NCI-H2081 treated with DMSO at 0.1 percent for 48 hours (cell line): ENCODE measurements at places on chromosomes 6 and 20.

DNA sequence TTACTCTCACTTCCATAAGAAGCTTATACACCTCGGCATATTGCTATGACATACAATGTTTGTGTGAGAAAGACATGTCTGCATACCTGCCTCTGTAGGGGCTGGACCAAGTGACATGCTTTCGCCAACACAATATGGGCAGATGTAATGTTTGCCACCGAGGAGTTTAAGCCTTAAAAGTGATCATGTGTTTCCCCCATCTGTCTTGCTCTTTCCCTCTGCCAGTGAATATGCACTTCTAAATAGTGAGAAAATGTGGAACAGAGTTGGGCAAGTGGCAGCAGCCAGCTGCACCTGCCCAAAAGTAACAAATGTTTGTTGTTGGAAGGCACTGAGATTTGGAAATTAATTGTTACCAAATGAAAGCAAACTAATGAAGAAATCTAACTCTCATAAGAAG lies 274.8 kb upstream of the BTBD3 start:
- DNase-seq = no peak

GRCh38 chr6:66970373-66970772 lies 1263.3 kb upstream of the EYS start:
- no peak for DNase-seq

DNA sequence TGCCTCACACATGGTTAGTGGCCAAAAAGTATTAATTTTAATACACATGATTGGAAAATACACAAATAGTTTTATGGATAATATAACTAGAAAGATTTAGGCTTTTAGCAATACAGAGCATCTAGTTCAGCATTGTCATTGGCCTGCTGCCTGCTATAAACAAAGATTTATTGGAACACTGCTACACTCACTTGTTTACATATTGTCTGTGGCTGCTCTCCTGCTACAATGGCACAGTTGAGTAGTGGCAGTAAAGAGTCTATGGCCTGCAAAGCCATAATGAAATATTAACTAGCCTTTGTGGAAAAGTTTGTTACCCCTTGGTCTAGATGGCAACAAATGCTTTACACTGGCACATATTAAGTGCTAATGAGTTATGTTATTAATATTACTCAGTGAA lies 37.8 kb downstream of the ZNF451 start:
- no peak for DNase-seq

DNA sequence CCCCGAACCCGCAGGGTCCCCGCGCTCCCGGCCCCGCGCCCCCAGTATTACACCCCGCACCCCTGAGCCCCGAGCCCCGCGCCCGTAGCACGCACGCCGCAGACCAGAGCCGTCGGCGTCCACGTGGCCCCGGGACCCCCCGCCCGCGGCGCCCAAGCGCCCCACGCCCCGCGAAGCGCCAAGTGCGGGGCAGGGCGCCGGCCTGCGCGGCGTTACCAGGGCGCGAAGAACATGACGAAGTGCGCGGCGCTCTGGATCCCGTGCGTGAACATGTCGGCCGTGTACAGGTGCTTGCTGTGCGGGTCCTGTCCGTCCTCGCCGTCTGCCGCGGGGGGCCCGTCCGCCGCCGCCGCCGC lies 312 bp downstream of the TXNDC5 start:
- no peak for DNase-seq

- no peak for DNase-seq
These were observed 23.5 kb downstream of the MDGA1 start for GRCh38 chr6:37674161-37674560.

DNA sequence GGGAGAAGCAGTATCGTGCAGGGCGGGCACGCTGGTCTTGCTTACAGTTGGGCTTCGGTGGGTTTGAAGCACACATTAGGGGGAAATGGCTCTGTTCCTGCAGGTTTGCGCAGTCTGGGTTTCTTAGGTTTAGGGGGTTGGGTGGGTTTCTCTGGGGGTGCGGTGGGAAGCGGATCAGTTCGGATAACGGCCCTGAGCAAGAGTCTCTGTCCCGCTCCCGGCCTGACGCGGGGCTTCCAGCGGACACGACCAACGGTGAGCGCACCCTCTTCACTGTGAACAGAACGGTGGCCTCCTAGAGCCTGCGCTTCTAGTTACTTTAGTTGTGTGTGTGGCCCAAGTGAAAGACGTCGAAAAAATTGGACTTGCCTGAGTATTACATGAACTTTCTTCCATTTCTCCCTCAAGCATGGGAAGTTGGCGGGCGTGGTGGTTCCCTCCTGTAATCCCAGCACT lies 635 bp upstream of the ELOVL2 start:
- no peak for DNase-seq

DNA sequence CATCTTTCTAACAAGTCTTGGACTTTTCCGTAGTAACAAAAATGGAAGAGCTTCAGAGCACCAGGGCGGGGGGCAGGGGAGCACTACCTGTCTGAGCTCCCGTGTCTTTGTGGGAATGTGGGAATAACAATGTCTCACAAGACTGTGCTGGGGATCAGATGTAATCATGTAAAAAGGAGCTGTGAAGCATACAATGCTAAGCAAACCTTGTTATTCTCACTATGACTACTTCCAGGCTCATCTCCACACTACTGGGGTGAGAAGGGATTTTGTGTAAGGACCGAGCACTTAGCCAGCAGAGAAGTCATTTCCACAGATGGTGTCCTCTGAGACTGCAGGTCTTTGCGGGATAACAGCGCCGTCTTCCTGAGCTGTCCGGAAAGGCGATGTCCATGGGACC lies 27.1 kb downstream of the PRR18 start:
- DNase-seq = no peak

GRCh38 chr20:34437330-34437986 lies 74.4 kb downstream of the ITCH start:
- no peak for DNase-seq

DNA sequence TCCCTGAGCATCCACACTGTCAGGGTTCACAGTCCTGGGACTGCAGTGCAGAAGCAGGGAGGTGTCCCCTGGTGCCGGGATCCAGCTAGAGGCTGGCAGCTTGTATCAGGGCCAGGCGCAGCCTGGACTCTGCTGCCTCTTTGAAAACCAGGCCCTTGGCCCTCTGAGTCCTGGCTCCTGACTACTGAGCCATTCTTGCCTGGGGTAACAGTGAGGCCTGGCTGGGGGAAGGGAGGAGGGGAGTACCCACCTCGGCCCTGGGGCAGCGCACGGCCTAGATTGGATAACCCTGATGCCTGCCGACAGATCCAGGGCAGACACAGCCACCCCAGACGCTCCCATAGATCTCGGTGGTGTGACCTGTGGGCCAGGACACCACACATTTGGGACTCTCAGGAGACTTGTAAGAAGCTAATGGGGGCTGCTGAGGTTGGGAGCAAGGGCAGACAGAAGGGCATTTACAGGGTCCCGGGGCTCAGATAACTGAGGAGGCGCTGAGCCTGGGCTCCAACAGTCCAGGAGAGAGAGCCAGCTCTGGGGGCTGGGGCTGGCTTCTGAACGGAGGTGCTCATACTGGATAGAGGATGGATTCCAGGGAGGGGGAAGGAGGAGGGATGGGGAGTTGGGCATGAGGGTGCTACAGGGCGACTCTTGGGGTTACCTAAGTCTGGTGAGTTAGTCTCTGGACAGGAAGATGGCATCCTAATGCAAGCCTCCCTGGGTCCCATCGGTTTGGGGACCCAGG lies 30.5 kb downstream of the SPDEF start:
- DNase-seq = no peak

DNA sequence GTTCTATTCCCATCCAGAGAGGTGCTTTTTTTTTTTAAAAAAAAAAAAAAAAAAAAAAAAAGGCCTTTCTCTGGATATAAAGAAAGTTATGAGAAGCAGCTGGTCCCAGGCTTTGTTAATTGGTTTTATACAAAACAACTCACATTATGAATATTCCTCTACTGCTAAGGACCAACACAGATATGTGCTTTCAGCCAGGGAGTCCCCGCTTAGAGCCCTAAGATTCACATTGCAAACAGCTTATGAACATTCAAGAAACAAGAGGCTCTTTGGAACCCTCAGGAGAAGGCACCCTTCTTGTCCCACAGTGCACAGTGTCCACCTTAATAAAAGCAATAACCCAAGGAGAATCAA lies 53.5 kb upstream of the GPR31 start:
- no peak for DNase-seq

DNA sequence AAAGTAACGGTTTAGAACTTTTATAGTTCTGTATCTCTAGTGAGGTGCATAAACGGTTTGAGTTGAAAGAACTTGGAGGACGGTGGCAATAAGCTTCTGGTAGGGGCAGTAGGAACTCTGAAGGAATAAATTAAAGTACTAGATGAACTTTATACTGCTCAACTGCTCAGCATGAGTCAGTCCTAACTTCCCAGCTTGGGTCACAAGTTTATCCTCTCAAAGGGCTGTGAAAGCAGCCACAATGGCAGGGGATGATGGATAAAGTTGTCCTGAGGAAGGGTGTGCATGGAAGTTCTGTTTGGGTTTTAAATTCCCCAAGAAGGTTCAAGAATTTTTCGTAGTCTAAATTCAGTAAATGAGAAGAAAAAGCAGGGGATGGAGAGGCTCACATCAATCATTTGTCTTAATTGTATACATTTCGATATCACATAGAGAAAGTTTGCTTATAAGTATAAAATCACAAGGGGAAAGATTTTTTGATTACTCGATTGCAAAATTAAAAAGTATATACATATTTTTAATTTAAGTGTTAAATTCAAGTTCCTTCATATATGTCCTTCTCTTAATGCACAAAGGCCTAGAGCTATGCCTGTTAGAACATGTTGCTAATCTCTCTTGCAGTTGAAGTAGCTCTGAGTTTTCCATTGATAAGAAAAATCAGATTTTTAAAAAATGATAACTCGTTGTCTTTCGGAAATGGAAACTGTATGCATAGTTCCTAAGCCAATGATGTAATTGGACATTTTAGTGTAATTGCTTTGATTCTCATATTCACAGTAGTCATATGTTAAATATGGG lies 55.3 kb upstream of the JAG1 start:
- DNase-seq = no peak

- DNase-seq = no peak
These were observed 832.3 kb downstream of the C6orf118 start for GRCh38 chr6:164477101-164477500.

DNA sequence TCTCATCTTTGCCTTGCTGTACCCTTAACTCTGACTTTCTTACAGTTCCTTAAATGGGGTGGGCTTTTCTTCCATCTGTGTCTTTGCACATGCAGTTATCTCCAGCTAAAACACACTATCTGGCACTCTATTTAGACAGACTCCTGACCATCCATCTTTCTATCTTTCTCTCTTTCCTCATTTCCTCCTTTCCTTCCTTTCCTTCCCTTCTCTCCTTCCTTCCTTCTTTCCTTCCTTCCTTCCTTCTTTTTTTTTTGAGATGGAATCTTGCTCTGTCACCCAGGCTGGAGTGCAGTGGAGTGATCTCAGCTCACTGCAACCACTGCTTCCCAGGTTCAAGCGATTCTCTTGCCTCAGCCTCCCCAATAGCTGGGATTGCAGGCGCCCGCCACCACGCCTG lies 8.2 kb downstream of the NOTCH4 start:
- no peak for DNase-seq

- DNase-seq = no peak
These were observed 18.5 kb downstream of the POM121L2 start for GRCh38 chr6:27293436-27294098.

GRCh38 chr6:161745594-161746141 lies 471.8 kb upstream of the AGPAT4 start:
- DNase-seq = peak; percentile 9

DNA sequence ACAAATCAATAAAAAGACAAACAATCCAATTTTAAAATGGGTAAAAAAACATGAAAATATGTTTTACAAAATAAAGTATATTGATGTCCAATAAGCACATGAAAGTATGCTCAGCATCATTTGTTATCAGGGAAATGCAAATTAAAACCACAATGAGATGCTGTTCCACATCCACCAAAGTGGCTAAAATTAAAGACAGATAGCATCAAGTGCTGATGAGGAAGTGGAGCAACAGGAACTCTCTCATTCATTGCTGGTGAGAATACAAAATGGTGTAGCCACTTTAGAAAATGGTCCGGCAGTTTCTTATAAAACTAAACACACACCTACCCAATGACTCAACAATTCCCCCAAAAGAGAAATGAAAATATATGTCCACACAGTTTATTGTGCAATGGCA lies 42.3 kb upstream of the CST7 start:
- DNase-seq = no peak

GRCh38 chr20:5298811-5299210 lies 17.9 kb downstream of the PROKR2 start:
- no peak for DNase-seq

DNA sequence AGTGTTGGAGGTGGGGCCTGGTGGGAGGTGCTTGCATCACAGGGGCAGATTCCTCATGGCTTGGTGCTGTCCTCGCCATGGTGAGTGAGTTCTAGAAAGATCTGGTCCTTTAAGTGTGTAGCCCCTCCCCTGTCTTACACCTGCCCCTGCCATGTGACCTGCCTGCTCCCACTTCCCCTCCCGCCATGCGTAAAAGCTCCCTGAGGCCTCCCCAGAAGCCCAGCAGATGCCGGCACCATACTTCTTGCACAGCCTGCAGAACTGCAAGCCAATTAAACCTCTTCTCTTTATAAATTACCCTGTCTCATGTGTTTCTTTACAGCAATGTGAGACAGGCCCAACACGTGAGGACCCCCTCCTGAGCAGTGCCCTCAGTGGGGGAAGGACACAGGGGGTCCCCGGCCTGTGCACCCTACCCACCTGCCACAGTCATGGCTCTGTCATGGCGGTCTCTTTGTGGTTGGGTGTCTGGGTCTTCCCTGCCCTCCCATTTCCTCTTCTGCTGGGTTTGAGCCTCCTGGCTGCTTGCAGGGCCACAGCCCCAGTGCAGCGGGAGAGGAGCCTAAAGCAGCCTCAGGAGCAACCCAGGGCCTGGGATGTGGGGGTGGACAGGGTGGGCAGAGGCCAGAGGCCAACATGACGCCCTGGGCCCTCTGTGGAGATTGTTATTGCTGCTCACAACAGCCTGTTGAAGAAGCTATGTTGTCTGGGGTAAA lies 87.2 kb upstream of the QKI start:
- no peak for DNase-seq

DNA sequence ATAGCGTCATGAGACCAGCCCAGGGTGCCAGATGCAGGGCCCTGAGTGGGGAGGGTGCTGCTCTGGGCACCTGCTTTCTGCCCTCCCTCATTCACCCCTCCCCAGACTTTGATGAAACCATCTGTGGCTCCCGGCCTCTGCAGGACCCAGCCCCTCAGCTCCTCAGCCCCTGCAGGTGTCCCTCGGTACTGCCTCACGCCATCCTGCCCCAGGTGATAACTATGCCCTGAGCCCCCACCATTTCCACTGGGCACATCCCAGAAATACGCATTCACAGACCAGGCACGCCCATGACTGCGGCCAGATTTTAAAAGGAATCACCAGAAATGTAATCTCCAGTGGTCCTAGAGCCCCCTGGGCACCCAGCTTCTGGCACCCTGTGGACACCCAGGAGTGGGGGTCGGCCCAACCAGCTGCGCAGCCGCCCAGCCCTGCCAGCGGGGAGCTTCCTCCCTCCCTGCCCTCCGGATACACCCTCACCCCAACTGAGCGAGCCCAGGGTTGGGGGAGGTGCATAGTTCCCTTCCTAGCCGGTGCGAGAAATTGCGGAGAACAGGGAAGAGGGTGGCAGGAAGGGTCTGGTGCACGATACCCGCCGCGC lies 615 bp upstream of the NTSR1 start:
- DNase-seq = no peak

- no peak for DNase-seq
These were observed 213.2 kb downstream of the LY86 start for GRCh38 chr6:6801635-6802218.
